Activated CD8-positive, alpha-beta memory T cell treated with anti-CD3 and anti-CD28 coated beads for 1 hour (primary cell): ENCODE measurements at places on chromosomes 2 and 18.

- no peak for DNase-seq
Observed at GRCh38 chr2:238811759-238812158, 36.1 kb upstream of the TWIST2 start.

DNA sequence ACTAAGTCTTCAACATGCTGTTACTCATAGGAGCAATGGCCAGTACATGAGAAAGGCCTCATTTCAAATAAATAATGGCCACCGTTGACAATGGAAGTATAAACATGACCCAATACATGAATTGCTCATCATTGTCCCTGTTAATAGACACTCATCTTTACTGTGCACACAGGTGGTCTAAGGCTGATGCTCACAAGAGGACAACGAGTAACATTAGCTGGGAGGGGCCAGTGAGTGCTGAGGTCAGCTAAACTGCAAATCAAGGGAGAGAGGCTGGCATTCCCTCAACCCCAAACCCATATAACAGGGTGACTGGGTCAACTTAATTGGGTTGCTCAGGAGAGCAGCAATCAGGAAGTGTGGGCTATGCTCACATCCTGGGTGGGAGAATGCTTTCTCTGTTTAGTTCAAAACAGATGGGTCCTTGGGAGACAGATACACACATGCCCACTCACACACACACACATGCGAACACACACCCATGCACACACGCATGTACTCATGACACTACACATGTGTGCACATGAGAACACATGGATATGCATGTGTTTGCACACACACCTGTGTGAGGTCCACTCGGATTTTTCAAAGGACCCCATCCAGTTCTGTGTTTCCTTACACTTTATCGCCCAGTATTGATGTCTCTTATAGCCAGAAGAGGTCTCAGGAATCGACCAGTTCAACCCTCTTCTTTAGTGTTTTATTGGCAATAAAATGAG is 172.0 kb downstream of the INHBB start:
- DNase-seq: no peak

DNA sequence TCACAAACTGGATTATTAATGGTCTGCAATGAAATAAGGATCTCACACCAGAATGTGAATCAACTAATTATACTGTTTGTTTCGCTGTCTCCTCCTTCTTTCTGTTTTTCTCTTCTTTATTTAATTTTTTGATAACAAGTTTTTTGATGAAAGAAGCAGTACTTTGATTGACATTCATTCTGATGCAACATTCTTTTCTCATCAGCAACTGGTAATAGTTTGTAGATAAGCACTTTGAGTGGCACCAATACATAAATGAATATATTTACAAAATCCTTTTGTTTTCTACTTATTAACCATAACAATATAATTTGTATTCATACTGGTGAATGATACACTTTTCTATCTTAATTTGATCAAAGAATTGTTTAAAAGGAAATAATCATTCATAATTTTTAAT is 115.3 kb upstream of the FAM117B start:
- no peak for DNase-seq

GRCh38 chr18:52219102-52219501 is 120.9 kb upstream of the DCC start:
- DNase-seq: no peak

GRCh38 chr2:85255813-85256594 is 71.8 kb downstream of the TGOLN2 start:
- no peak for DNase-seq

DNA sequence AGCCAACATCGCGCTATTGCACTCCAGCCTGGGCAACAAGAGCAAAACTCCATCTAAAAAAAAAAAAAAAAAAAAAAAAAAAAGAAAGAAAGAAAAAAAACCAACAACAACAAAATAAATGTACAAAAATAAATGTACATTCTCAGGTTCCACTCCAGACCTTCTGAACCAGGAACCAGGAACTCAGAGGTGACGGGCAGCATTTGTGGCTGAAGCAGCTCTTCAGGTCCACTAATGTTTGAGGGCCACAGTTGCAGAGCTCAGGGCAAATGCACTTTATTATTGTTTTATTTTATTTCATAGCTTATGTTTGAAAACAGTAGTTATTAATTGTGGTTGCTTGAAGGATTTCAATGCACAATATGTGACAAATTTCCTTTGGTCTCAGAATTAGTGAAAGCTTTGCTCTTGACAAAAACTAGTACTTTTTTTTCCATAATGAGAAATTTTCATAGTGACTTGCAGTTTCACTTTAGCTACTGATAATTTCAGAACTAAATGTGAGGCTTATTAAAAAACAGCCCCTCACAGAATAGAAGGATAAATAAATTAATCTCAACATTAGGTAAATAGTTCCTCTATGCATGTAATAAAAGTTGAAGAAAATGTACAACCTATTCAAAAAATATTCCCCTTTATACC is 378.4 kb upstream of the SPHKAP start:
- DNase-seq: no peak

GRCh38 chr2:157837851-157838441 is 38.2 kb downstream of the ACVR1 start:
- no peak for DNase-seq

GRCh38 chr2:183081911-183082310 is 3.4 kb downstream of the DUSP19 start:
- no peak for DNase-seq

DNA sequence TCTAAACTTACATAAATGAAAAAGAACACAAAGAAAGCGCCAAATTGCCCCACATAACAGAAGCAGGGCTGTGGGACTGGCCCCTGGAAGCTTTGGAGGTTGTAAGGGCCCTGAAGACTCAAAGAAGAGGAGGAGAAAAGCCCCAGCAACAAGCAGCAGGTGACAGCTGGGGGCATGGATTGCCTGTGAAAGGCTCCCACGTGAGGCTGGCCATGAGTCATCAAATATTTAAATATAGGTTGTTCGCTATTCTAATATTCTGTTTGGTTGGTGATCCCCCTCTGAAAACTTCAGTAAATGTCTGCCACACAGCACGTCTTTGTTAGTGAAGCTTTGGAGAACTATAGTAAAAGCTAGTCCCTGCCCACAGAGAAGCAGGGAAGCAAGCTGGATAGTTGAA is 132.4 kb downstream of the MREG start:
- no peak for DNase-seq

GRCh38 chr2:152376385-152376784 is 41.4 kb downstream of the FMNL2 start:
- no peak for DNase-seq

GRCh38 chr2:26494199-26494598 is 16.3 kb upstream of the OTOF start:
- DNase-seq: no peak

DNA sequence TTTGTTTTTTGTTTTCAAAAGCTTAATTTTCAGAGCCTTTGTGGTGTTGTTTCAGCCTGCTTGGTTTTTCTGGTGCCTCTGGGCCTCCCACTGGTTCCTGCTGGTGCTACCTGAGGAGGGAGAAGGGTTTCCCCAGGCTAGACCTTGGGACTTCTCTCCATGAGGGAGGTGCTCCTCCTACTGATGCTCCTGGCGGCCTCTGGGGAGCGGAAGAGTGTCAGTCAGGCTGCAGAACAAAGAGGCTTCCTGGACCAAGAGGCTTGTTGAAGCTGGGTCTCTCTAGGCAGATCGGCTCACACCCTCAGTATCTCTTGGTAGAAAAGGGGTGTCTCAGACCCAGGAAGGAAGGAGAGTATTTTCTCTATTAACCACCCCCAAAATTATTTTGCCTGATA is 32.2 kb downstream of the RFX8 start:
- no peak for DNase-seq

GRCh38 chr2:23603156-23603555 is 218.2 kb downstream of the KLHL29 start:
- no peak for DNase-seq

DNA sequence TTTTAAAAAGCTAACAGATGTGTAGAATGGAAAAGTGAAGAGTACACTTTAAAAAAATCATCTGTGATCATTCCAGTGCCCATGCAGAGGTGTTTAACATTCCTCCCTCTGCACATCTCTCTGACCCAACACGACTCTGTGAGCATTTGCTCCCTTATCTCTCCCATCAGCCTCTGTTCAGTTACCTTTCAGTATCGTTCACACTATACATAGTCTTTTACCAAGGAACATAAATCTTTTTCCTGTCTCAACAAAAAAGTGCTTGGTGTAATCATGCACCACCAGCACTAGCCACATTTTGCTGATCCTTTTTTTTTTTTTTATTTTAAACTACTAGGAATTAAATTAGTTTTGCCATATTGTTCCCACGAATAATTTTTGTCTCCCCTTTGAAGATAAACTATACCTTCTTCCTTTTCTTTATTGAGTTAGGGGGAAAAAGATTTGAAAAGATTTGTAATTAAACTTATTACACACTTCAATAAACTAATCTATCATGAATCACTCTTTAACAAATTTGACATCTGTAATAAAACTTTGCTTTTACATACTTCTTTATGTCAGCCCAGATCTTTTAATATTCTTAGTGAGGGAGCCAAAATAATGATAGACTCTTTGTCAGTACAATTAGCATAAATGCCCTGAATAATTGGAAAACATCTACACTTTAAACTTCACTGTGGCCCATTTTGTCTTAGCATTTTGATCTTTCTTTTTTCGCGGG is 489.8 kb upstream of the FANCL start:
- DNase-seq: no peak

GRCh38 chr2:71072492-71072891 is 4.0 kb downstream of the NAGK start:
- no peak for DNase-seq

DNA sequence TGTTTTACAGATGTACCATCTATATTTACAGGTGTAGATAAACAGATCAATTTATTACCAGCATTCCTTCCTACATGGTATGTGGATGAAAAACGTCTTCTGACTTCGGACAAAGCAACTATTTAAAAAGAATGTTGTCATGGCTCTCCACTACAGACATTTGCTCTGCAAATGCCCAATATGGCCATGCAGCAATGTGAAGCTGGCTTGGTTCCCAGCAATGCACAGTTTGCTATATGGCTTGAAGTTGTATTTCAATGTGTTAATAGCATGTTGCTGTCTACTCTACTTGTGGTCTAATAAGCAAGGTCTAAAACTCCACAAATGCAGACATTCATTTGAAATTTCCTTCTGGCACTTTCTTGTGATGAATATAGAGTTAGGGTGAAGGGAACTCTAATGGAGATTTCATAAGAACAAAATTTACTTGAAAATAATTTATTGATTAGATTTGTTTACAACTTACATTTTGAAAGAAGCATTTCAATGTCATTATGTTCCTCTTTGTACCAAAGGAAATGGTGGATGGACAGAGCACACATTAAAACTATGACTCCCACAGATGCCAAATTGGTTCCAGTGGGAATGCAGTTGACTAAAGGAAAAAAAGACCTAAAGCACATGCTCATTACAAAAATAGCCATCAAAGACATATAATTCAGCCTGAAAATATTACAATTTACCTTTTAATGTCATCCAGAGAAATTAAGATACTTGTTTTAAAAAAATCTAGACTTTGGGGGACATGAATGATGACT is 234.0 kb downstream of the DYM start:
- no peak for DNase-seq
